Stimulated activated naive B cell treated with anti-CD40 and anti-IgM and Interleukin-4, amounts not matched to agents 10 μg/mL and 1 μg/mL and 100 μg/mL, for 72 hours (primary cell): ENCODE measurements at places on chromosomes 7 and 10.

GRCh38 chr7:45087301-45088145 is 1.2 kb downstream of the NACAD start:
- no peak for DNase-seq

GRCh38 chr10:32259551-32259950 is 87.4 kb downstream of the EPC1 start:
- no peak for DNase-seq

DNA sequence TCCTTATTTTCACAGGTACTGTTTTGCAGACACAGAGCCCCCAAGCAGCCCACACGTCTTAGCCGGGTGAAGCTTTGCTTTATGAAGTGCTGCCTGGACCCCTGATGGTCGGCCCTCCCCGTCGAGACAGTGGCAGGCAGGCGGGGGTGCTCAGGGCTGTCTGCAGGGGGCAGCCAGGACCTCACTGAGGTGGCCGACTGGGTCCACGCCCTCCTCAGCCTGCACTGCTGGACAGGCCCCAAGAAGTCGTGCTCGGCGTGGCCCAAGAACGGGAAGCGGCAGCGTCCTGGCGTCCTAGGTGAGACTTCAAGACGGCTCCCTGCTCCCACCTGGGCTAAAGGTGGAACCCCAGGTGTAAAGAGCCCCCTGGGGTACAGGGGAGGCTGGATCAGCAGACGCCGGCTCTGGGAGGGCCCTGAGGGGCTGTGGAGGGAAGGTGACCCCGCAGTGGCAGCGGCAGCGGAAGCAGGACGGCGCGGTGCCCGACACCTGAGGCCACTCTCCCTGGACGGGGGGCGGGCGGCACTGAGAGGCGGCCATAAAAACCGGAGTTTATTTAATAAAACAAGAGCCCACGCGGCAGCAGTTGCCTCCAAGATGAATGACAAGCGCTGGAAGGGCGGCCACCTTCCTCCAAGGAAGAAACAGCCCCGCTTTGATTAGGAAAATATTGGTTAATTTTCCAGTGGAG is 179.4 kb downstream of the ELFN1 start:
- no peak for DNase-seq

GRCh38 chr10:62075414-62075813 is 173.9 kb downstream of the ARID5B start:
- no peak for DNase-seq

DNA sequence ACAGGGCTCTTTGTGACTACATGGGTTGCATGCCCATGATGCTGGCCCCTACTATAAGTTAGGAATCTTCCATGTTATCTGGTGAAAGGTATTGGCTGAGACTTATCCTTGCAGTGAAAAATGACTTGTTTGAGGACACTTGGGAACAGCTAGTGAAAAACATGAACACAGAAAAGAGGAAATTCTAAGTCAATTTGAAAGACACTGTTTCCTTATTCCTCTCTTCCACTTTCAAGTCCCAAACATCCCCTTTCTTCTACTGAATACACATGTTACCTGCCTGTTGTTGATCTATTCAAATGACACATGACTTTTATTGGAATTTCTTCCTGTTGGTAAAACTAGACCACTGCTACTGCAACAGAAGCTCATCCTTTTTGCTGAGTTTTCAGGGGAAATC is 29.5 kb upstream of the PRKCQ start:
- DNase-seq, result no peak

- DNase-seq, result no peak
Measured at GRCh38 chr10:124971276-124971675, 29.4 kb downstream of the ZRANB1 start.

GRCh38 chr7:140304191-140304799 is 94.0 kb downstream of the SLC37A3 start:
- DNase-seq, result peak; percentile 17
